Fibroblast of skin of right biceps (primary cell): ENCODE measurements at places on chromosomes 6 and 20.

DNA sequence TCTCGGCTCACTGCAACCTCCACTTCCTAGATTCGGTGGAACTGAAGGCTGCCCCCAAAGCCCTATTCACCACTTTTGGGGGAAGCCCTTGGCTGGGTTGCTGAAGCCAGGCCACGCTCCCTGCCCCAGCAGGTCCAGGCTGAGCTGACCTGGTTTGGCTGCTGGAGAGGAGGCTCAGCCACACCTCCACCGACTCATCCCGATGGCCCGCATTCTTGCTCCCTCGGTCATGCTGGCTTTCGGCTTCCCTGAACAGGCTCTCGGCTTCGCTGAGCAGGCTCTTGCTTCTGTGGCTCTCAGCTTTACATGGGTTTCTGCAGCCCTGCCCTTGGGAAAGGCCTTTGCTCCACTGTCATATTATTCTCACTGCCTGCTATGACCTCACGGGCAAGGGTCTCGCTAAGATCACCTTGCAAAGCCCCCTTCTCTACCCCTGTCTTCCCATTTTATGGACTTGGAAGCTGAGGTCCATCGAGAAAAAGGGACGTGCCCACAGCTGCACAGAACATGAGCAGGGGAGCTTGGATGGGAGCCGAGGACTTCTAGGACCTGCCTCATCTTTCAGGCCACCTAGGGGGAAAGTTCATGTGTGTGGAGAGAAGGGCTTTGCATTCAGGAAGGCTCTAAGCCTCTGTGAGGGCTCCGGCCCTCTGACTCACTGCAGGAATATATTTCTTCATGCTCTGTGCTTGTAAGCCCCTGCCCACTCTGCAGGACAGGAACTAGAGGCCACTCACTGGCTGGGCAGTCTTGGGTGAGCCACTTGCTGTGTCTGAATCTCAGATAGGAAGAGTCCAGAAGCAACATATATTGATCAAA is 15.6 kb downstream of the ARHGAP40 start:
- DNase-seq = peak; percentile 32

DNA sequence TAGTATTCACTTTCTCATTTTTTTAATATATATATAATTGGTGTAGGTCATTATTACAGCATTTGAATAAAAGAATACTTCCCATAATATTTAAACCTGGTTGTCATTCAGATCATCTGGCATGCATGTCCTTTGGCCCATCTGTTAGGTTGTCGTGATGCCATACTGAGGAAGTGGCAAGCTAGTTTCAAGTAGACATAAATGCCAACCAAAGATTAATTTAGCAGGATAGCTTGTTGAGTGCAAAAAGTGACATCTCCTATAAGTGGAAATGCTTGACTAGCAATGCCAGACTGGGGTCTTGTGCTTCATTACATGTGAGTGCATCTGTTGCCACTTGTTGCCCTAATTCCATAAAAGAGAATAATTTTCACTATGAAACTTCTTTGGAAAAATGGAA is 1044.7 kb downstream of the GRIK2 start:
- DNase-seq = no peak

- DNase-seq = no peak
Measured at GRCh38 chr6:16361861-16362260, 123.5 kb downstream of the GMPR start.

DNA sequence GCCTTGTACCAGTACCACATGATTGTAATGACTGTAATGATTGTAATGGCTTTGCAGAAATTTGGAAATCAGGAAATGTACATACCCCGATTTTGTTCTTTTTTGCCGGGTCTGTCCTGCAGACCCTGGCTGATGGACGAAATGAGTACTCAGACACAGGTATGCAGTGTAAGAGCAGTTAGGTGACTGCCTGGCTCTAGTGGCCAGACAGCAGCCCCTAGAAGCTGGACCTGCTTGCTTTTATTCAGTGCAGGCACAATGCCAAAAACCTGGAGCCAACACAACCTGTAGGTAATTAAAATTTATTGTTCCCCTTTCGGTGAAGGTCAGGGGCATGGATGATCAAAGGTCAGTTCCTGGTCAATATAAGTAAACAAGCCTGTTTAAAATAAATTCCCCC is 346.0 kb downstream of the NKAIN2 start:
- DNase-seq = no peak

- no peak for DNase-seq
Measured at GRCh38 chr20:37630993-37631392, 62.8 kb upstream of the CTNNBL1 start.

GRCh38 chr6:138989098-138989983 is 1.3 kb upstream of the REPS1 start:
- no peak for DNase-seq

GRCh38 chr20:55538261-55538908 is 466.9 kb downstream of the CBLN4 start:
- DNase-seq = peak; percentile 9
